Neural progenitor cell (in vitro differentiated cells): ENCODE measurements at places on chromosomes 13 and 19.

GRCh38 chr19:13819238-13819637, 24.0 kb downstream of the ZSWIM4 start:
- no peak for DNase-seq

GRCh38 chr13:26816881-26817280, 56.3 kb upstream of the GPR12 start:
- no peak for DNase-seq

- DNase-seq: no peak
Observed at GRCh38 chr19:34215006-34215665, 39.2 kb upstream of the GARRE1 start.

- DNase-seq: no peak
Observed at GRCh38 chr13:80215368-80215767, 125.6 kb downstream of the SPRY2 start.

DNA sequence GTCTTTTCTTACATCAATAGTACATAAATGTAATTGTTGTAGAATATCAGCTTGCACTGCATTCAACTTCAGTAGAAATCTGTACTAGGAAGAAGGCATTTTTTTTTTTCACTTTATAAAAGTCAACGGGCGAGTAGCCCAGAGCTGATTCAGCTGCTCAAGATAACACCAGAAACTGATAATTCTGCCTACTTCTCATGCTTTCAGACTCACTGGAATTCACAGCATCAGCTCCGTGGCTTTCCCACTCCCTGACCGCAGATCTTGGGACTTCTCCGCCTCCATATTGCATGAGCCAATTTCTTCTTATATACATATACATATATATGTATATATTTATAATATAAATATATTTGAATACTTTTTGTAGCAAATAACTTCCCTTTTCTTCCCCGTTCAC, 263.1 kb upstream of the RXFP2 start:
- DNase-seq: no peak

- DNase-seq: no peak
Observed at GRCh38 chr19:7924241-7924640, 1.7 kb downstream of the CTXN1 start.

GRCh38 chr13:41025518-41025917, 6.4 kb upstream of the ELF1 start:
- no peak for DNase-seq

DNA sequence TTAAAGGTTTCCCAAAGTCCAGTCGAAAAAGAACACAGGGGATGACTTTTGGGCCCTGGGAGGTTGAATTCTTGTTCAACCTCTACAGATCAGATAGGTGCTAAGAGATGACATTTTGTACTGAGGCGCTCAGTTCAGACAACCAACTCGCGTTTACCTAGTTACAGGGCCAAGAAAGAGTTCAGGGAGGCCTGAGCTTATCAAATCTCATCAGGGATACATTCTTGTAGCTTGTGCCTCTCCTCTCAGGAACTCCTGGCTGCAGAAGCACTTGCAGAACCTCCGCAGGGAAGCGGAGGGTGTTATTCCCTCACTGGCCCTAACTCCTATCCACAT, 825 bp downstream of the ZNF776 start:
- no peak for DNase-seq

DNA sequence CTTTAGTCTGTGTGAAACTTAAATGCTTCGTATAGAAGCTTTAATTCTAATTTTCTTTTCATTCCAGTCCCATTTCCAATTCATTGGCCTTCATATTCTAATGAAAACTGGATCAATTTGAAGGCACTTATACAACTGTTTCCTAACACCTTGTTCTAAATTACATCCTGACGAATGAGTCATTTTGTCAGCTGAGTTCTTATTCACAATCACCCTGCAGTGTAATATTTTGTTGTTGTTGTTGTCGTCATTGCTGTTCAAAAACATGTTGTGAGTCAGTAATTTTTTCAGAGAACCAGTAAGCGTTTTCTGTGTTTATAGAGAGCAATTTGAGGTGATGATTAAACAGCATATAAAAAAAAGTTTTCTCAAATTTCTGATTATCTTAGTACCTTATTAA, 290.0 kb downstream of the PCDH9 start:
- DNase-seq: no peak

- no peak for DNase-seq
Observed at GRCh38 chr13:36438594-36439483, 6.5 kb downstream of the CCNA1 start.

- DNase-seq: peak; percentile 48
Observed at GRCh38 chr19:4556597-4557127, 2.8 kb downstream of the SEMA6B start.

GRCh38 chr13:106680796-106681472, 113.0 kb upstream of the ARGLU1 start:
- DNase-seq: peak; percentile 94

- peak; percentile 34 for DNase-seq
Observed at GRCh38 chr19:56110515-56111448, 10.3 kb downstream of the ZNF787 start.

DNA sequence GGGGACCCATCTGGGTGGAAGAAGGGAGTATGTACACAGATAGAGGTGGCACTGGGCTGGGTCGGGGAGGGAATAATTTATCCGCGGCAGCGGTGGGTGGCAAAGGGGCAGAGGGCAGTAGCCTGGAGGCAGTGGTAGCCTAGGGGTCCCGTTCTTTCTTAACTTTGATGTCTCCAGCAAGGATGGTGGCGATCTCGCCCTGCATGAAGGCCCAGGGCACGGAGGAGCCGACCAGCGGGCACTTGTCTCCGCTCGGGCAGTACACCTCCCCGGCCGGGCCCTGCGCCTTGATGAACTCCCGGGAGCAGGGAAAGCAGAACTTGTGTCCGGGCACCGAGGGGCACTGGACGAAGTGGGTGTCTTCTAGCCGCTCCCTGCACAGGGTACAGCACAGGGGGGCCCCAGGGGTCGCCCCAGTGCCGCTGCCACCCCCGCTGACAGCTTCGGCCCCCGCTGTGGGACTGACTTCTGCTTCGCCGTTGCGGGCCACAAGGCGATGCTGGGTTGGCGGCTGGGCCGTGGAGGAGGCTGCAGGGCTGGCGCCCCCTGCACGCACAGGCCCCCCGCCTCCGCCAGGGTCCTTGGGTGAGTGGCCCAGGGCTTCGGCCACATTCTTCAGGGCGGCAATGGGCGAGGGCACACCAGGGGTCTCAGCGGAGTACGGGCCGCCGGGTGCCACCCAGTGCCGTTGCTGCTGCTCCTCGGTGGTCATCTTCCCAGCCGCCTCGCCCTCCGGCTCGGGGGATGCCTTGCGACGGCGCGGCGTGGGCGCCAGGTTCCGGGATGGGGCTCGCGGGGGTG, 1.9 kb downstream of the IRF2BP1 start:
- DNase-seq: no peak

DNA sequence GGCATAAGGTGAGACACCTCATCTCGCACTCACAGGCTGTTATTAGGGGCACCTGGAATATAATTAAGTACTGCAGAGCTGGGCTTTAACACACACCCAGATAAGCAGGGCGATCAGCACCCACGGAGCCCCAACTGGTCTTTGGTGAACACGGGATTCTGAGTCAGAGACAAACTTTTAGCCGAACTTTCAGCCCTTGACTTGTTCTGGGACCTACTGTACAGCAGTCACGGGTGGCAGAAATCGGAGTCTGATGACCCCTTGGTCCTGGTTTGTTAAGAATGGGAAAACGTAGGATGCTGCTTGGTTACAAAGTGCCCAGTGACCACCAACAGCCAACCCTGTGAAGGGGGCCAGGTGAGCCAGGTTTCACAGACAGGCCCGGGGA, 9.0 kb downstream of the SH3GL1 start:
- DNase-seq: no peak

- peak; percentile 6 for DNase-seq
Observed at GRCh38 chr13:101915755-101916107, 463.3 kb downstream of the ITGBL1 start.

DNA sequence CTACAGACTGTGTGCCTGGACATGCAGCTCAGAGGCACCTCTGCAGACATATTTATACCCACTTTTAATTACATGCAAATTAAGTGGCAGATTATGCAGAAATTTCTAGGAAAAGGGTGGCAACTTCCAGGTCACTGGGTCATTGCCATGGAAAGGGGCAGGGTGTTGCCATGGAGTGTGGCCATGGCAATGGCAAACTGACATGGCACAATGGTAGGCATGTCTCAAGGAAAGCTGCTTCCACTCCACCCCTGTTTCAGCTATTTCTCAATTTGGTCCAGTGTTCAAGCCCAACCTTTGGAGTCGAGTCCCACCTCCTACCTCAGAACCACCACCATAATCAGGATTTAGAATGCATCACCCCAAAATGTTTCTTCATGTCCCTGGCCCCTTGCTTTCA, 170.7 kb upstream of the TSHZ3 start:
- no peak for DNase-seq

DNA sequence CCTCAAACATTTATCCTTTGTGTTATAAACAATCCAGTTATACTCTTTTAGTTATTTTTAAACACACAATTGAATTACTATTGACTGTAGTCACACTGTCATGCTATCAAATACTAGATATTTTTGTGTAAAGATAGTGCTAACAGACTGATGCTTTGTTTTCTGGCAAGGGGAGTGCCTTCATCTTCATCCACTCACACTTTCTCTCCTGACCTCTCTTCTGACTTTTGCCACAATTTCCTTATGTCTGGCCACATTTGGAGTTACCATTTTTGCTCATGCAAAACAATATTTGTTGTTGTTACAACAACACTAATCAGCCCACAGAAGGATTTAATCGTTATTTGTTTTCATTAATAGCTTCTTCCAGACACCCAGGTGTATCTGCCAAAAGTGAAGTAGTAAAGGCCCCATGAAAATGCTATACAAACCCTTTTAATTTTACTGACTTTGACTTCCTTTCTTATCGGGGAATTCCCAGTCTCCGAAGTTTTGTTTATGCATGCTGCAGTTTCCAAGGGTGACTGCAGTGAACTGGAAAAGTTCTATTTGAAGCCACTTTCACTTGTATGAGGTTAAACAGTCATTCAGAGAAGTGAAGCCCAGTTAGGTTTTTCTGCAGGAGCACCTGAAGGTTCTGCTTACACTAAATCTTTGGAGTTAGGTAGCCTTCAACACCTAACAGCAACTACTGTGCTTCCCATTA, 66.1 kb upstream of the FRY start:
- DNase-seq: no peak

GRCh38 chr19:6056801-6057650, 53.3 kb downstream of the RFX2 start:
- no peak for DNase-seq

DNA sequence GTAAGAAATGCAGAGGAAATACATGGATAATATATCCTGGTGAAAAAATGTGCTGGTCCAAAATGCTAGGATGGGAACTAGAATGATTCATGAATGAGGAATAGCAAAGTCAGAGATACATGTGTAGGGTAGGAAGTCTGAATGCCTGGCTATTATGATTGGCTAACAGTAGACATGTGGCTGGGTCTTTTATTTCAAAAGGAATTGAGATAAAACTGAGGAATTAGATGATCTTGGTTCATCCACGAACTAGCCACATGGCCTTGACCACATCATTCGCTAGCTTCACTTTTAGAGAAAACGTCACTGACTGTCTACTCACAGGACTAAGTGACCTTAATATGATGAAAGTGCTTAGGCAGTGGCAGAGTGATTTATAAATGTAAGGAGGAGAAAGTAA, 103.1 kb downstream of the TRPC4 start:
- no peak for DNase-seq

DNA sequence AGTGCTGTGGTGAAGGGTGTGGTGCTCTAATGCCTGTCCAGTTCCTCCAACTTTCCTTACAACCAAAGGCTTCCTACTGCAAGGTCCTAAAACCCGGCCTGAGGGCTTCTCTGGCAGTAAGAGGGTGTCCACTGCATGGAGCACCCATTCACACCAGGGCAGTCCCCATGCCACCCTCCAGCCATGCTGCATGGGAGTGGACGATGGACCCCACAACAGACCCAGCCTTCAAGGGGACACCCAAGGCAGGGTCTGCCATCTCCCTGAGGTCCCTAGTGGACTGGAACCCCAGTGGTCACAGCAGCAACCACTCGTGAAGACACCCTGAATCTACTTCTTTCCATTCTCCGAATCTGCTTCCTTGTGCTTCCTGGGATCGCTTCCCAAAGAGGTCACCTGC, 117.6 kb upstream of the SOX1 start:
- DNase-seq: no peak

DNA sequence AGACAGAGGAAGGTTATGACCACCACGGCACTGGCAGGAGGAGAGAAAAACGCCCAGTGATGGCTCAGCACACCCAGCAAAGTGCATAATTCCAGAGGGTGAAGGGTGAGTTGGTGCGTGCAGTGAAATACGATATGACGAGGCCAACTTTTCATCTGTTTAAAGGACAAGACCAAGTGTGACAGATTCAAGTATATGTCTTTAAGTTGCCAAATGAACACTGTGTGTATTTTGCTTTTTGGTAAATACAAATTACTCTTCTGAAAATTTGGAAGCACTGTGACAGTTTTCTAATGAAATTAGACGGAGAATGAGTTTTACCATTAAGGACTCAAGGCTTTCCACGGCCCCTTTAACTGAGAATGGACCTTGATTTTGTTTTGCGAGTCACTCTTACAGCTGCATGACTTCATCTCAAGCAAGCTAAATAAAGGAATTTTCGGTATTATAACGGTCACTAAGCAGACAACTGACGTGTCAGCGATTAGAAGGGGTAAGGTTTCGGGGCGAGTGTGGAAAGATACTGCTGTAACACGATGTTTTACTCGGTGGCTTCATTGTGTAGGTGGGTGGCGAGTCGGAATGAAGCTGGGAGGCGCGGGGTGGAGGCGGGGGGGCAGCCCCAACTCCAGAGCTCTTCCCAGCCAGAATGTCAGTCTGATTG, 22.8 kb downstream of the COL4A2 start:
- peak; percentile 39 for DNase-seq

- no peak for DNase-seq
Observed at GRCh38 chr19:42524250-42524649, 4.0 kb downstream of the CEACAM1 start.

DNA sequence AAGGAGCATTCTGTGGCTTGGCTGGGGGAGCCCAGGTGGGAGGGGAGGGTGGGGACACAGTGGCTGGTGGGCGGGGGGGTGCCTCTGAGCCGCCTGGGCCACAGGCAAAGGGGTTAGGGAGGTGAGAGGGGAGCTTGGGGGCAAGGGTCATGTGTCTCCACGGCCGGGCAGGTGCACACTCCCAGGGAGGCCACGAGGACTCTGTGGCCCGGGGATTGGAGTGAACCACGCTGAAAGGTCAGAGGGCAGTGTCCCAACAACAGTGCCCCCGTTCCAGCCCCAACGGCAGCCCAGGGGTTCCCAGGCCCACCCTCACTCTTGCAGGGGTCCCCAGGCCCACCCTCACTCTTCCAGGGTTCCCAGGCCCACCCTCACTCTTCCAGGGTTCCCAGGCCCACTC, 9.6 kb downstream of the C2CD4C start:
- no peak for DNase-seq

GRCh38 chr13:94968040-94968756, 255.9 kb upstream of the SOX21 start:
- peak; percentile 86 for DNase-seq

DNA sequence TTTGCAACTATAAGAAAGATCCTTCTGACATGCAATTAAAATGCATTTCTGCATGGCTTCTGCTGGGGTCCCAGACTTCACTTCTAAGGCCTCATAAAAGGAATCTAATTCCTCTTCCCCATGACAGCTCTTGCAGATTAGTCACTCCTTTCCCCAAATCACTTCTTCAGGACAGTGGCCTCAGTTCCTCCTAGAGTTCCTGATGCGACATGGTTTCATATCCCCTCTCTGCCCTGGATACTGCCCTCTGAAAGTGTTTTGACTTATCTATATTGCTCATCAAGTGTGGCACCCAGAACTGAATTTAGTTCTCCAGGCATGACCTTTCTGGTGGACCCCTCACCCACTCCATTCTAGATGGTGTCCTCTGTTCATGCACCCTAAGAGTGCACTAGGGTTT, 238.1 kb downstream of the FOXO1 start:
- no peak for DNase-seq
